SHP77 treated with DMSO at 0.1 percent for 48 hours (cell line): ENCODE measurements at places on chromosomes 3 and 15.

DNA sequence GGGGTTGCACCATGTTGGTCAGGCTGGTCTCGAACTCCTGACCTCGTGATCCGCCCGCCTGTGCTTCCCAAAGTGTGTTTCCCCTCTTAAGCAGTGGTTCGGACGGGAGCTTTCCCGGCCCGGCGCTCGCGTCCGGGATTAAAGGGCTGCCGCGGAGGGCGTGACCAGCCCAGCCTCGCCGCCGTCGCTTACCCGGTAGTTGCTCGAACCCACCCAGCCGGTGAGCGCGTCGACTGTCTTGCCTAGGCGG lies 513 bp downstream of the CLASP2 start:
- no peak for DNase-seq

- DNase-seq: no peak
Measured at GRCh38 chr3:48897460-48898376, 964 bp downstream of the SLC25A20 start.

DNA sequence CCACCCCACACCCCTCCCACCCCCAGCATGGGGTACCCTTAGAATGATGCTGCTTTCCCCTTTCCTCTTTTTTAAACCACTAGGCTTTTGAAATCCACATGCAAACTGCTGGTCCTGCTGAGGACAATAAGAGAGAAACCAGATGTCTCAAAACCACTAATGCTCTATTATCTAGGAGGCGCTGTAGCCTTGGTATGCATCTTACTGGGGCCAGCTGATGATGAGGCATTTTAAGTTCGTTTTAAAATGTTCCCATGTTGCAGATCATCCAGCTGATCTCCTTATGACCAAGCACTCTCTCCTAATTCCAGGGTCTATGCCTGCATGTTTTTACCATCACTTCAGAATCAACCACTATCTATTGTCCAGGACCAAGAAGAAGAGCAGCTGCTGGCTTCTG lies 1.3 kb downstream of the NME9 start:
- peak; percentile 18 for DNase-seq

DNA sequence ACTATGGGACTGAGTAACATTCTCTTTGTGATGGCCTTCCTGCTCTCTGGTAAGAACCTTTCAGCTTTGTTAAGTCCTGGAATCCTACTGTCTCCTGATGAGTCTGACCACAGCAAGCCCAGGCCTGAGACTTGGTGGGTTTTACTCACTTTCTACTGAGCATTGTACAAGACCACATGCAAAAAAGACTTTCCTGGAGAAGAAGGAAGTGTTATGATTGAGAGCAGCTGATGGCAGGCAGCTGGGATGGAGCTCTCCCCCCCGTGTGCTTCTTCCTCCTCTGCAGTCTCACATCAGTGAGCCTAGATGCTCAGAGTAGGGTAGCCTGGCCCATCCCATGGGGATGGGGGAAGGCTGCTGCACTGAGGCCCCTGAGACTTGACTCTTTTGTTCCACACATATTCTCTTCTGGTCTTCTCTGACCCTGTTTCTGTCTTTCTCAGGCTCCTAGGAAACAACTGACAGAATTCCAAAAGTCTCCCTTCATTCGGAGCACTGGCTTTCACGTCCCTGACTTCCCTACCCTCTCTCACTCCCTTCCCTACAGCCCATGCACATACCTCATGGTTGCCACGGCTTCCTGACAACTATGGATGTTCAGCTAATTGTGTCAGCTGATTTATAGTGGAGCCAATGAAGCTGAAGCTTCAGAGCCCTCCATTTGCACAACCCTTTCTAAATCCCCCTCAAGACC lies 36.6 kb downstream of the CD86 start:
- no peak for DNase-seq

DNA sequence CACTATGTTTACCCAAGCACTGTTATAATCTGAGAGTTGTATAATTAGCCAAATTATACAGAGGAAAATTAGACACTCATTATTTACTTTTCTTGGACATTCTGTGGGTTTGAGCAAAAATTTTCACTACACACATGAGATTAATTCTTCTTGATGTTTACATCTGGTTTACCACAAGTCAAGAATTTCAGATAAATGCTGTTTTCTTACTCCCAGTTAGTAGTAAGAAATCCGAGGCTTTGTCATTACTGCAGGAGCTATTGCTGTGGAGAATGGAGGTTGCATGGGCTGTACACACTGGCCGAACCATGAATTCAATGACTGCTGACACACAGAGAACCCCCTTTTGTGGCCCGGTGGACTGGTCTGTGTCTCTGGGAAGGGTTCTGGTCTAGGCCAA lies 207.7 kb upstream of the CFAP20DC start:
- DNase-seq: no peak

- no peak for DNase-seq
Measured at GRCh38 chr15:80669663-80670273, 25.3 kb upstream of the ABHD17C start.
